ENCODE measurements at places on chromosomes 11 and 22. TPM values are rescaled to one million over a fixed set of nuclear protein-coding genes. Genes with fewer than 3 reads are reported as not detected.

- H3K4me3 ChIP-seq, result no peak overlapping the region
- H3K4me1 ChIP-seq, result peaks cover 34% of the 10 kb centered on the region
- H3K36me3 ChIP-seq, result peaks cover 9% of the 10 kb centered on the region
- peaks cover 3% of the 10 kb centered on the region for H3K27me3 ChIP-seq
- no peak for DNase-seq
- no peak overlapping the region for H3K27ac ChIP-seq
Observed at GRCh38 chr11:26755762-26756161, 33.9 kb upstream of the SLC5A12 start.

GRCh38 chr11:129598378-129598777 lies 217.3 kb upstream of the TMEM45B start:
- H3K27me3 ChIP-seq, result peaks cover 29% of the 10 kb centered on the region
- no peak for DNase-seq
- no peaks in the 10 kb centered on the region for H3K36me3 ChIP-seq
- no peak overlapping the region for H3K27ac ChIP-seq

- no peak for DNase-seq
- H3K36me3 ChIP-seq, result no peaks in the 10 kb centered on the region
- peaks cover 3% of the 10 kb centered on the region for H3K4me1 ChIP-seq
- peaks cover 33% of the 10 kb centered on the region for H3K27me3 ChIP-seq
- no peak overlapping the region for H3K27ac ChIP-seq
Observed at GRCh38 chr11:2265396-2265795, 5.0 kb downstream of the ASCL2 start.

DNA sequence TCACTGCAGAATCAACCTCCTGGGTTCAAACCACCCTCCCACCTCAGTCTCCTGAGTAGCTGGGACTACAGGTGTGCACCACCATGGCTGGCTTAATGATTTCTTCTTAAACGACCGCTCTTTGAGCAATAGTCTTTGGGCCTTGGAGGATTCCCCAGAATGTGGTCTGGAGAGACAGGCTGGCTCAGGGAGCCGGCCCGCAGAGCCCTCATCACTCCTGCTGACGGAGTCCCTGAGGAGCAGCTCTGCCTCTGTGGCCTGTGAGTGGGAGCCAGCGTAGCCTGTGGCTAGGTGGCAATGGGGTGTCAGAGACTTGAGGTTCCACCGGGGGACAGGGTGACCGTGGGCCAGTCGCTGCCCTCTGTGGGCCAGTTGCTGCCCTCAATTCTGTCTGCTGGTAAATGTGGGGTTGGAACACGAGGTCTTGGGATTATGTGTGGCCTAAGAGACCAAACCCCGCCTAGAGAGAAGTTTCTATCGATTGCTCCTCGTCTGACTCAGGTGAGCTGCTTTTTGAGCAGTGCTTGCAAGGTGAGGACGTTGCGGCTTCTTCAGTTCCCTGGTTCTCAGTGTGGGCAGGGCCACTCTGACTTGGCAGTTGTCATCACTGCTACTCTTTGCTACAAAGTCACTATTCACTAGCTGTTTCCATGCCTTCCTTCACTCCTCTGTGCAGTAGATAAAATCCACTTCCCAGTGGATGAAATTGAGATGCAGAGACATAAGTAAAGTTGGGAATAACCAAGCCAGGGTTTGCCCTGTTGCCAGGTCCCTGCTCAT lies 124.8 kb upstream of the NECTIN1 start:
- no peak overlapping the region for H3K27ac ChIP-seq
- peaks cover 28% of the 10 kb centered on the region for H3K27me3 ChIP-seq
- H3K4me1 ChIP-seq, result no peaks in the 10 kb centered on the region
- no peaks in the 10 kb centered on the region for H3K36me3 ChIP-seq
- no peak overlapping the region for H3K4me3 ChIP-seq

DNA sequence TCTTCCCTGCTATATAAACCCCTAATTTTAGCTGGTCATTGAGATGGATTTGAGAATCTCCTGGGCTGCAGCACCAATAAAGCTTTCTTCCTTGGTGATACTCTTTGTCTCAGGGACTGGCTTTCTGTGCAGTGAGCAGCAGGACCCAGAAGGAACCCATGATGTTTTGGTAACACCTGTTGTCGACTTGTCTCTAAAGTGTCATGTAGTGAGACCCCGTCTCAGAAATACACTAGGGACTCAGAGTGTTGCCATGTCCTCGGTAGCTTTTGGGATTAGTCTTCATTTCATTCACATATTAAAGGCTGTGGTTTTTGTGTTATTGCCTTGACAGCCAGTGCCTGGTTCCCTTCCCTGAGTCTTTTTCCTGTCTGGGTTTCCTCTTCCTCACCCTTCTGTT lies 1078.7 kb downstream of the TBC1D22A start:
- no peak overlapping the region for H3K4me3 ChIP-seq
- DNase-seq, result no peak
- no peaks in the 10 kb centered on the region for H3K36me3 ChIP-seq
- H3K4me1 ChIP-seq, result peaks cover 36% of the 10 kb centered on the region
- peak overlapping the region; percentile 12 for H3K27ac ChIP-seq
- no peaks in the 10 kb centered on the region for H3K27me3 ChIP-seq

DNA sequence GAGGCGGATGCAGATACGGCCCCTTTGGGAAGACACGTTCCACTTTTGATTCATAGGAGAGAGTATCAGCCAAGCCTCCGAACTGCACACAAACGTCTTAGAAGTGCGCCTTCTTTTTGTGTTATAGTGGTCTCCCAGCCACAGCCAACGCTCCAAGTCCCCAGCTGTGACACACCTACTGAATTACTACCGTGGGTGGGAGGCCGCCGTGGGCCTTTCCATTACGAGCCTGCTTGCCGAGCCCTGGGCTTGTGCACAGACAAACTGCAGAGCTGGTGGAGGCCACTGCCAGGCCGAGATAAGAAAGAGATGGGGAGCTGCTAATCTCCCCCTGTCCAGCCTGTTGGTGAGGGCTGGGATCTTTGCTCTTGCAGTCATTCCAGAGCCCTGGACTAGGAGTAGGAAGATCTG lies 761 bp downstream of the HMBS start:
- peaks cover 14% of the 10 kb centered on the region for H3K4me1 ChIP-seq
- peak overlapping the region; percentile 92 for H3K4me3 ChIP-seq
- H3K36me3 ChIP-seq, result peaks cover 16% of the 10 kb centered on the region
- H3K27ac ChIP-seq, result peak overlapping the region; percentile 96
- H3K27me3 ChIP-seq, result no peaks in the 10 kb centered on the region

DNA sequence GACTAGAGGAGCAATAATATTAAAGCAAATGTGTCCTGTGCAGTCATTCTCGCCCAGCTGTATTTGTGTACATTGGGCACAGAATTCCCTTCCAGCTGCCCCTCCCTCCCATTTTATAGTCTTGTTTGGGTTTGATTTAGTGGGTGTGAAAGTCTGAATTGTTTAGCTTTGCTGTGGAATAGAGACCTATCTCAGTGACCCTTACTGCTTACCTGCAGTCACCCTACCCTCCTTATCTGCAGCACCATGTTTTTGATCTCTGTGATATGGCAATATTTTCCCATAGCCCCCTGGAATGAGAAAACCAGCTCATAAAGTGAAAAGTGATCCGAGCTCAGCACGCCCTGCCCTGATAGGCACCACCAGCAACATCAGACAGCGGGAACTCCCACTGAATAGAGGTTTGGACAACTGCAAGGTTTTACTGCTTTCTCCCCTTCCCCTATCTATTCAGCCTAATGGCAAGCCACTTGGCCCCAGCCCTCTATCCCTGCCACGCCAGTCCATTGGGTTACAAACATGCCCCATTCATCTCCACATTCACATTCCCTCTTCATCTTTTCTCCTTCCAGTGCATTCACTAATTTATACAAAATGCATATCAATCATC lies 199.0 kb downstream of the ETS1 start:
- no peak overlapping the region for H3K4me3 ChIP-seq
- peaks cover 2% of the 10 kb centered on the region for H3K27me3 ChIP-seq
- no peaks in the 10 kb centered on the region for H3K36me3 ChIP-seq
- DNase-seq, result no peak
- H3K4me1 ChIP-seq, result peaks cover 14% of the 10 kb centered on the region

GRCh38 chr11:45391168-45391850 lies 105.2 kb upstream of the SYT13 start:
- peaks cover 18% of the 10 kb centered on the region for H3K4me1 ChIP-seq
- no peak overlapping the region for H3K27ac ChIP-seq

DNA sequence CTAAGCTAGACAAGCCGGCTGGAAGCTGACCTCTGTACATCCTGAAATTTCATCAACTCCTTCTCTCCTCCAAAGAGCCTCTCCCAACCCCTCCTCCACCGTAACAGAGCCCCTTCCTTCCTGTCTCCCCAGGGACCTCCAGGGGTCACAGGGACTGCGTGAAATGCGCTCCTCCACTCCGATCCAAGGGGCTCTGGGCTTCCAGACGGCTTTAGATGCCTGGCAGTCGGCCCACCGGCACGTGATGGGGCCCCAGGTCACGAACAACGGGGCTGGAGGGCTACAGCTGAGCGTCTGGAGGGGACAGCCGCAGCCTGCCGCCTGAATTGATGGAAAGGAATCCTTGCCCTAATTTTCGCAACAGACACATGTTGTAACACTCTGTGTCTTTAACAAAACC lies 264.1 kb downstream of the MN1 start:
- H3K27ac ChIP-seq, result peak overlapping the region; percentile 54
- no peaks in the 10 kb centered on the region for H3K36me3 ChIP-seq
- H3K4me3 ChIP-seq, result no peak overlapping the region
- peaks cover 21% of the 10 kb centered on the region for H3K4me1 ChIP-seq
- no peaks in the 10 kb centered on the region for H3K27me3 ChIP-seq

DNA sequence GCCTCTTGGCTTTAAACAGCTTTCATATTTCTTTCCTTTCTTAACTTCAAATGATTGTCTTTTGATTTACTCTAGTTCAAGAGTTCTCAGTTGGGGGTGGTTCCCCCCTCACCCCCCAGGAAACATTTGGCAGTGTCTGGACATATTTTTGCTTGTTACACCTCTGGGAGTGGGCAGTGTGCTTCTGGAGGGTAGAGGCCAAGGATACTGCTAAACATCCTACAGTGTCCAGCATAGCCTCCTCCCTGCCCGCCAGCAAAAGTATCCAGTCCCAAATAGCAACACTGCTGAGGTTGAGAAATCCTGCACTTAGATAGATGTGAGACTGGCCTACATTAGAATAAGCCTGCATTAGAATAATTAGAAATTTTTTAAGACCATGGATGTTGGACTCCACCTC lies 3.2 kb downstream of the PPP6R3 start:
- peak overlapping the region; percentile 56 for H3K27ac ChIP-seq
- peaks cover 66% of the 10 kb centered on the region for H3K4me1 ChIP-seq
- H3K36me3 ChIP-seq, result no peaks in the 10 kb centered on the region

- no peak for DNase-seq
- peaks cover 20% of the 10 kb centered on the region for H3K4me1 ChIP-seq
- no peaks in the 10 kb centered on the region for H3K36me3 ChIP-seq
- no peaks in the 10 kb centered on the region for H3K27me3 ChIP-seq
- H3K4me3 ChIP-seq, result no peak overlapping the region
Observed at GRCh38 chr11:47992959-47993820, 12.8 kb downstream of the PTPRJ start.

DNA sequence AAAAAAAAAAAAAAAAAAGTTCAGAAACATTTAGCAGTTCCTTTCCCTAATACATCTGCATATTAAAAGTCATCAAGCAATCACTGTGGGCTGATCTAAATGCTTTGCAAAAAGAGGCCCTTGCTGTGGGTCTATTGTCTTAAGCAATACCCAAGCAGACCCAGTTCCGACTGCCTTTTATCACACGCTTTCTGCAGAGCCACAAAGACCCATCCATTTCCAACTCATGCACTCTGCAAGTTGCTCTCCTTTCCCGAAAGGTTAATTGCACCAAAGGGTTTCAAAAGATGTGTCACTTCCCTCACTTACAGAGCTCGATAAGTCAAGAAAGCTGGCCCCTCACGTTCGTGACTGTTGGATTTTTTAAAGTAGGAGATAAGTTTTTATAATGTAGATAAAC lies 138.9 kb downstream of the MPPED1 start:
- DNase-seq, result peak; percentile 30
- peaks cover 3% of the 10 kb centered on the region for H3K27me3 ChIP-seq
- no peaks in the 10 kb centered on the region for H3K4me1 ChIP-seq
- no peak overlapping the region for H3K4me3 ChIP-seq
- H3K27ac ChIP-seq, result no peak overlapping the region

DNA sequence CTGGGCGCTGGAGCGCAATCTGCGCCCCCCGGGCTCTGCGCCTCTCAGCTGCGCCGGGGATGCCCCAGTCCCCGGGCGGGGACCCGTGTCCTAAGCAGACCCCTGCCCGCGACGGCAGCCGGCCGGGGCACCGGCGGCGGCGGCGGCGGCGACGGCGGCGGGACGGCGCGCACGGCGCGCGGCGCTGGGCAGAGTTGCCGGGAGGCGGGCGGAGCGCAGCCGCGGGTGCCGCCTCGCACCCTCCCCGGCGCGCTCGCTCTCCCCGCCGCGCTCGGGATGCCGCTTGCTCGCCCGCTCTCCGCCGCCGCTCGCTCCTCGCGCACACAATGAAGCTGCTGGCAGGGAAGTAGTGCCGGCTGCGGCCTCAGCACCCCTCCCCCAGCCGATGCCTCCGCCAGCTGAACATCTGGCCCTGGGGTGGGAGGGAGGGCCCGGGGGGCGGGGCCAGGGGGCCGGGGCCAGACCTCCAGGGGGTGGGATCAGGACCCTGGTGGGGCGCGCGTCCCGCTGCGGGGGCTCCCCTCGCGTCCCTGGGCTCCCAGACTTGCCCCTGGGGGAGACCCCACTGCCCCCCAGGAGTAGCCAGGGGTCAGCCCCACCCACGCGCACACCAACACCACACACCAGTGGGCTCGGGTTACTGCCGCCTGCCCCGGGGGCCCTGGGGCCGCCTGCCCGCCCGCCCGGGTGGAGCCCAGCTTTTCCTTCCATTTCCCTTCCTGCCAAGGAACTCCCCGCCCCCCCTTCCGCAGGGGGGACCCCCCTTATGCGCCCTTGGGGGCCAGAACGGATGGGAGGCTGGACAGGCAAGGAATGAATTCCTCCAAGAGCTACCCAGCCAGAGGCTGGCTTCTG lies at the start of gene RCOR2:
Gene RCOR2 (minus strand): TSS at position 328 of the 855 bp plus-strand sequence. CDS start 708 bp downstream, outside the sequence.
- H3K4me1 ChIP-seq, result peaks cover 16% of the 10 kb centered on the region
- peak within 1 kb of the TSS; percentile 57 for H3K27ac ChIP-seq
- H3K27me3 ChIP-seq, result no peaks in the 10 kb centered on the region
- peak within 1 kb of the TSS; percentile 80 for H3K4me3 ChIP-seq

DNA sequence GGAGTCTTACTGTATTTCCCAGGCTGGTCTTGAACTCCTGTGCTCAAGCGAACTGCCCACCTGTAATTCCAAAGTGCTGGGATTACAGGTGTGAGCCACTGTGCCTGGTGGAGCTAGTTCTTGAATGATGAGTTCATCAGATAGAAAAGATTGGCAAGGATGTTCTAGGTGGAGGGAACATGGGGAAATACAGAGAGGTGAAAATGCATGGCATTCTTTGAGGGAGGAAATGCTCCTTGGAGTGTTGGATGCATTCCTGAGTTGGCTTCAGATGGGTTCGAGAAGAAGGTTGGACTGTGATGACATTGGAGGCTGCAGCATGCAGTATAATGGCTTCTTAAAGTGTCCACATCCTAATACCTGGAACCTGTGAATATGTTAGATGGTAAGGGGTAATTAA lies 4.4 kb downstream of the DDX10 start:
- H3K27me3 ChIP-seq, result no peaks in the 10 kb centered on the region
- peaks cover 3% of the 10 kb centered on the region for H3K36me3 ChIP-seq
- H3K27ac ChIP-seq, result no peak overlapping the region

The SAA2 gene
- not detected for total RNA-seq

The ADM gene
- 239 TPM for total RNA-seq

The FADD gene
- total RNA-seq, result 19.5 TPM

The QSER1 gene
- 32.4 TPM for total RNA-seq

The ARHGAP8 gene
- total RNA-seq, result 0.89 TPM

The AMOTL1 gene
- total RNA-seq, result 71.7 TPM

All from osteocyte (in vitro differentiated cells).